Erythroblast (primary cell): ENCODE measurements at places on chromosomes 12 and 14.

- no peak for DNase-seq
These were observed 1.6 kb downstream of the MGAT4C start for GRCh38 chr12:86254399-86255107.

DNA sequence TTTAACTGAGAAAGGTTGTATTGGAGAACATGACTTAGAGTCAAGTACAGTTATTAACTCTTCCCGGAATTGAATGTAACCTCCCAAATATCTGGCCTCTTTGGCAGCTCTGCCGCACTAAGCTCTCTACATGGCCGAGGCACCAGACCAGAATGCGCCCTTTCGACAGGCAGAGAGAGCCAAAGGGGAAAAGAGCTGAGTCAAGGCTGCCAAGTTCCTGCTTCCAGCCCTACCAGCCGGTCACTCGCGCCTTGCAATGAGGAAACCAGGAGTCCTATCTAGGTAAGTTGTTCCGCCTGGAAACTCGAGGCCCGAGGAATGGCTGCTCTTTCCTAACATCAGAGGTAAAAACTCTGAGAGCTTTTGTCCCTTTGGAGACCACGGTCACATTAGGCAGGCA is 172.2 kb downstream of the BRMS1L start:
- no peak for DNase-seq

DNA sequence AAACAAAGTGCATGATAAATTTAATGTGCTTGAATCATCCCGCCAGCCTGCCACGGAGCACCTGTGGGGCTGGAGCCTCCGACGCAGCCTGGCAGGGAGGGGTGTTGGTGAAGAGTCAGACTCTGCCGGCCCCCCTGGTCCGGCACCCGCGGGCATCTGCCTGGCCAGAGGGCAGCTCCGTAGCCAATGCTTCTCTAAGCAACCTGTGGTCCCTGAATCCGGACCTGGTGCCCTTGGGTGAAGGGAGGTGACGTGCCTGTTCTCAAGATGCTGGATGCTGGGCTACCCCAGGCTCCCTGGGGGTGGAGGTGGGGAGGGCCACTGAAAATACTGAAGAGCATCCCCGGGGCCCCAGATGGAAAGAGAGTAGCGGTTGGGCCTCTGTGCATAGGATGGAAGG is 158.6 kb upstream of the C14orf180 start:
- no peak for DNase-seq

DNA sequence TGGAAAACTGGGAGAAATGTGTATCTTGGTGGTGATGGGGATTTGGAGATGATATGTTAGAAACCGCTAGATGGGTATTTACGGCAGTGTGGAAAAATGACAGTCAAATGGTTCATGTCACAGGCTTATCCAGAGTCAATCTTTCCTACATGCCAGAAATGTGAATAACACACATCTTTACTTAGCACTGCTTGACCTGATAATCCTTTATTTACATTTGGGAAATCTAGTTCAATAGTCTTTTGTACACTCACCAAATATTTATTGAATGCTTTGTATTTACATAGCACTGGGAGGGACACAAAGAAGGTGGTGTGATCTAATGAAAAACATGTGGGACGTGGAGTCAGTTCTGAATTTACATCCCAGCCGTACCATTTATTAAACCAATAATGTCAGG is 208.2 kb downstream of the DIO2 start:
- DNase-seq: no peak

- no peak for DNase-seq
These were observed 135.1 kb downstream of the TMEM30B start for GRCh38 chr14:61145903-61146481.

DNA sequence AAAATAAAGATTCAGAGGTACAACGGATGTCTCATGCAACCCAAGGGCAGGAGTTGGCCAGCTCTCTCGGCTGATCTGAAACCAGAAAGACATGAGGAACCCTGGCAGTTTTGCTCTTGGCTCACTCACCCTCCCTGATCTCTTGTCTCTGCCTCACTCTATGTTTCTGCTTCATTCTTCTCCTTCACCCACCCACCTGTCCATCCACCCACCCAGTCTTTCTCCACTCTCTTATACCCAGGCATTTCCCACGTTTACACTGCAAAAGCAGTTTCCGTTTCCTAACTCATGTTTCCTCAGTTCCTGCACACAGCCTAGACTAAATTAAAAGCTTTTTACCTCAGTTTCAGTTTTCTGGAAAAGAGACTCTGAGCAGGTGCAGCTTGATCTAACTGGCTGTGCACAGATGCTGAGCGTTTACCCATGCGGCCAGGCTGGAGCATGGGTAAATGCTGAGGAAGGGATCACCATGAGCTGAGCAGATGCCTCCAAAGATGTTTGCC is 157.6 kb downstream of the PRKCH start:
- DNase-seq: no peak
